Activated CD8-positive, alpha-beta memory T cell treated with anti-CD3 and anti-CD28 coated beads for 1 hour (primary cell): ENCODE measurements at places on chromosomes 3 and 15.

DNA sequence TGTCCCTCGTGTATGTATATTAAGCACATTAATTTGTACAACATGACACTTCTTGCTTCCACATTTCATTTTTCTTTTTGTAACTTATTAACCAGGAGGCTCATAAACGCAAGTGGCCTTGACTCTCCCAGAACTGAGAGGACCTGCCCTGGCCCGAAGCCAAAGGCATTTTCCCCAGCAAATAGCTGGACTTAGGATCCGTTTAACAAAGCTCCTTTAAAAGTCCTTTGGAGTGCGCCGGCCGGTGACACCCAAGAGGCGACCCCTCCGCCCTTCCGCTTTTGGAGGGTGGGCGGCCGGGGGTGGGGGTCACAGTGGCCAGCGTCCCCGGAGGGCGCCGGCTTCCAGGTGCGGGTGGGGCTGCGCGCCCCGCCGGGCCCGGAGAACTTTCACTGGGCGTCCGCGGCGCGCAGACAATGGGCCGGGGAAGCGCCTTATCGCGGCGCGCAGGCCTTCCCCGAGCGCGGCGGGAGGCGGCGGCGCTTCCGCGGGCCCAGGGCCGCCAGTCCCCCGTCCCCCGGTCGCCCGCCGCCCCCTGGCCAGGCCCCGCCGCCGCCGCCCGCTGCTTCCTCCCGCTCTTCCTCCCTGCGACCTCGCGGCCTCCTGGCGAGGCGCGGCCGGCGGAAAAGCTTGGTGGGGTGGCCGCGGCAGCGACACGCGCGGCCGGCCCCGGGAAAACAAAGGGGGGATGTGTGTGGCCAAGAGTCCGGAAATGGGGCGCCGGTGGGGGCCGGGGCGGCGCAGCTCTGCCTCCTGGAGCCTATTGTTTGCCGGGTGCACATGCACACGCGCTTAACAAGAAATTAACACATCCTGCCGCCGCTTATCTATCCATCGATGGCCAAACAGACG lies 613.4 kb downstream of the MCTP2 start:
- DNase-seq: no peak

DNA sequence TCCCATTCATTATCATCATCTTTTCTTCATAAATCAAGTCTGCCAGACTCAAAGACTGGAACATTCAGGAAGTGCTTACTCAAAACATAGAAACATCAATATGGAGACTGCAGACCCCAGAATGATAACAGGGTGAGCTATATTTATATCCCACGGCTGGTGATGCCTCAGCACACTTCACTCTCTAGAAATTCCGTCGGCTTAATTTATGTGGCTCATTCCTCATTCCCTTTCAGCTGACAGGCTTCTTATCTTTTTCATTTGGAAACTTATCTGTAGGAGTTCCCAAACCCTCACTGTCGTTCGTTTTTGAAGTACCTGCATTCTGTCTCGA lies 45.5 kb downstream of the RFTN1 start:
- DNase-seq: no peak

DNA sequence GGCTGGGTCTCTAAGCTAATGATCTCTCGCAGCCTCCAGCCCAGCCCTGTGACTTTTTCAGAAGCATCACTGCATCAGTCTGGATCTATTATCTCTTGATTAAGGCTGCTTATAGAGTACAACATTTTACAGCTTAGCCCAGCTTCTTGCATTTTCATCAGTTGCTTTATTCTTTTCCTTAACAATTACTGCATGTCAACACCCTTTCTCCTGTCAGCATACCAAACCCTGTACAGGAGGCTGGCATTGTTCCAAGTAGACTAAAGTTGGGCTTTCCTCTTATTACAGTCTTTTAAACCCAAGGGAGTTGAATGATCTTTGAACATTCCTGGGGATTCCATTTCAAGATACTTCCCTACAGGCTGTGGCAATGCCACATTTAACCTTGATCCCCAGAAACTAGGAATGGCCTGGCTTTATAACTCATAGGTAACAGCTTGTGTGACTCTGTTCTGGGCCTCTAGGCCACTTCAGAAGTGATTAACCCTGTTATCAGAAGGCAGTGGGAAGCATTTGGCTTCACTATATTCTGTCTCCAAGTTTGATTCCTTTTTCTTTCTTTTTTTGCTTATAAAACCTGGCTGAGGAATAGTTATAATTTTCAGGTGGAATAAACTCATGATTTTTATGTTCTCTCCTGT lies 182.9 kb downstream of the KCNMB2 start:
- DNase-seq: no peak

DNA sequence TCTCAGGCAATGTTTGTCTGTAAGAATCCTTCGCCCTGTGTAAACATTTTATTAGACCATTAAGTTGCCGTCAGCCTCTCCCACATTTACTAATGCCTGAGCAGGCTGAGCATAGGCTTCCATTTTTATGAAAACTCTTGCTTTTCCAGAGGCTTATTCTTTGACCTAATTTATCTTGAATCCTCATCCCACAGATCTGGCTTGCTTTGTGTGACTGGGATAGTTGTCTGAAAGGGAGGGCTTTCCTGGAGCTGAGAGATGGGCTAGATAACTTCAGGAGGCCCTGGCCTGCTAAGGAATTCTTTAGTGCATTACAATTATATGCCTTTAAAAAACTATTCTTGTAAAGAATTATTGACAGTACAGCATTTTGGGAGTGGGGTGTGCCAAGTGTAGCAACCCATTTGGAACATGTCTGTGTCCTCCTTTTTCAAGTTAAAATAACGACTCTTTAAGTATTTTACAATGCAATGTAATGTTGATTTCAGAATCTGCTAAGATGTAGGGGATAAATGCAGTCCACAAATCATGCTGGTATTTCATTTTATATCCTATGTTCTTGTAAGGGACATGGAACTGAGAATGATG lies 52.4 kb downstream of the EEFSEC start:
- no peak for DNase-seq

GRCh38 chr15:85036716-85037115 lies 55.1 kb downstream of the PDE8A start:
- no peak for DNase-seq

DNA sequence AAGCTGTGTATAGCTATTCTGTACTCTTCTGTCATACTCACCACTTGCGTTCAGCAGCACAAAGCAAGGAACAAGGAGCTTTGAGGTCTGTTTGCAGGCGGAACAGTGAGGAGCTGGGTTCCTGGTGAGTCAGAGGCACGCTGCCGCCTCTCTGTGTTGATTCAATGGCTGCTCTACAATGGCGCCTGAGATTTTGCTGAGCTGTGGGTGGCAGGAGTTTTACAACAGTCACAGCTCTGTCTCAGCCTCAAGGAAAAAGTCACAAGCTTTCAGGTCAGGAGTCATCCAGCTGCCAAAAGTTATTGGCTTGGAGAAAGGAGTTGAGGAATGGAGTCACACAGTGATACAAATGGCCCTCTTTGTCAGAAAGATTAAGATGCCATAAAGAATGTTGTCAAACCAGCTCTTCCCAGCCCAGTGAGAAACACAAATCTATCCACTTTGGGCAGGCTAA lies 98.1 kb downstream of the SSR3 start:
- DNase-seq: no peak

- no peak for DNase-seq
Measured at GRCh38 chr15:92693691-92694331, 38.2 kb upstream of the FAM174B start.

GRCh38 chr3:141403576-141403975 lies 35.3 kb downstream of the ZBTB38 start:
- DNase-seq: no peak

DNA sequence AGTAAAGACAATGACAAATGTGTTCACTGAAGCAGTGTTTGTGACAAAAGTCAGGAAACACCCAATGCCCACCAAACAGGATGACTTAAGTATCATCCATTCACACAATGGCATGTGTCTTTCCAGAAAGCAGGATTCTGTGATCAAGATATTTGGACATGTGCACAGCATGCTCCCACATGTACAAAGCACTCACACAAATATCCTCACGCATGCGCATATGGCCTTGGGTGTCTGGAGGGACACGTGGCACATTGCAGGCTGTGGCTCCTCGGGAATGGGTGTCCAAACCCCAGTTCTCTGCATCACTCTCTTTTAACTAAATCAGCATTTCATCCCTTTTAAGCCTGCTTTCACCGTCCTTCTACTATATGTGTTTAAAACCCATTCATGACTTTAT lies 130.5 kb downstream of the KLF13 start:
- DNase-seq: no peak

GRCh38 chr3:144028798-144029411 lies 57.3 kb downstream of the DIPK2A start:
- no peak for DNase-seq
